ENCODE measurements at places on chromosomes 13 and 19.
A peak's percentile ranks its signal among the peaks of the same experiment; 100 is the strongest.

GRCh38 chr13:30580852-30581502 lies 36.7 kb upstream of the USPL1 start:
- DNase-seq = no peak

GRCh38 chr13:43631106-43631505 lies 155.7 kb downstream of the ENOX1 start:
- DNase-seq = no peak

DNA sequence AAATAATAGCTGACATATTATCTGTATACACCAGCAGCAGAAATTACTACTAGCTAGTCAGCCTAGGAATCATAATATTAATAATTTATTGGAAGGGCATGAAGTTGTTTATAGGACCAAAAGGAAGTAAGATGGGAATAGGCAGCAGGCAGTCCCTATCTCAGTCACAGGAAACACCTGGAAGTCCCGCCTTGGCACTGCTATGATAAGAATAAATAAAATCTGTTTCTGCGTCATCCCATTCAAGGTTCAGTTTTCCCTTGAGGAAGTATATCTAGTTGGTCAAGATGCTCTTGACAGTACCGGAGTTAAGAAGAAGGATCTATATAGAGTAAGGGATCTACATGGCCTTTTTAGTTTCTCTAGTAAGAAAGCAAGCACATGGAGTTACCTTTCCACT lies 830.8 kb downstream of the DIAPH3 start:
- DNase-seq = no peak

DNA sequence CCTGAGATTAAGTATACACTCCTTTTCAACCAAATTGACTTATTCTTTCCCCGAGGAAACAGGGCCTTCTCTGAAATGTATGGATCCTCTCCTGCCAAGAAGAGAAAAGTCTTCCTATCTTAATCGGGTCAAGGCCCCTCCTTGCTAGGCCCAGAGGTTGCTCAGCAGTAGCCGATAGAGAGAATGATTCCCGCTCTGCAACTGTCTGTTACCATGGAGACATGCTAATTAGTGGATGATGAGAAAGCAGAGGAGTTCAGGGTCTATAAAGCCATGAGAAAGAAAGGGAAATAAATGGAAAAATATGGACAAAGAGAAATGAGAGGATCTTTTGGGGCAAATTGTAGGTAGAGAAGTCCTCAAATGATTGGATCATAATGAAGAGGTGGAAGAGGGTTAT lies 103.5 kb downstream of the POU4F1 start:
- no peak for DNase-seq

DNA sequence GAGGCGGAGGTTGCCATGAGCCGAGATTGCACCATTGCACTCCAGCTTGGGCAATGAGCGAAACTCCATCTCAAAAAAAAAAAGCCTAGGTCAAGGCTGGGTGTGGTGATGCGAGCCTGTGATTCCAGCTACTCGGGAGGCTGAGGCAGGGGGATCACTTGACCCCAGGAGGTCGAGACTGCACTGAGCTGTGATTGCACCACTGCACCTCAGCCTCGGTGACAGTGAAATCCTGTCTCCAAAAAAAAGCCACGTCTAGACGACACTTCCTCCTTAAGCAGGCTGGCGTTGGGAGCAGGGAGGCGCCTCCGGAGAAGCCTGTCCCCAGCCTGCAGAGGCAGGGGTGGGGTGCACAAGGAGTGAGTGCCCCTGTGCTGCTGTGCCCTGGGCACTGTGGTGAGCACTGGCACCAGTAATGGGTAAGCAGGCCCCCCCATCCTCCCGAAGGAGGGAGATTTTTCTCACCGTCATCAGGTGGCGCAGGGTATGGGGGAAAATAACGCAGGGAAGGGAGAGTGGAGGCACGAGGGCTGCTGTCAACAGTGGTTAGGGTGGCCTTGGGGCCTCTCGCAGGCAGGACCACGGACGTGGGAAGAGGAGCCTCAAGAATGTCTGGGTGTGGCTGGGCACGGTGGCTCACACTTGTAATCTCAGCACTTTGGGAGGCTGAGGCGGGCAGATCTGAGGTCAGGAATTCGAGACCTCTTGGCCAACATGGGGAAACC lies 706 bp downstream of the P2RY11 start:
- DNase-seq = no peak

GRCh38 chr19:1370579-1371361 lies 12.9 kb upstream of the NDUFS7 start:
- DNase-seq = no peak

GRCh38 chr19:11136400-11137101 lies 19.0 kb downstream of the SPC24 start:
- DNase-seq = no peak

GRCh38 chr19:45278087-45278486 lies 27.0 kb downstream of the MARK4 start:
- DNase-seq = no peak

DNA sequence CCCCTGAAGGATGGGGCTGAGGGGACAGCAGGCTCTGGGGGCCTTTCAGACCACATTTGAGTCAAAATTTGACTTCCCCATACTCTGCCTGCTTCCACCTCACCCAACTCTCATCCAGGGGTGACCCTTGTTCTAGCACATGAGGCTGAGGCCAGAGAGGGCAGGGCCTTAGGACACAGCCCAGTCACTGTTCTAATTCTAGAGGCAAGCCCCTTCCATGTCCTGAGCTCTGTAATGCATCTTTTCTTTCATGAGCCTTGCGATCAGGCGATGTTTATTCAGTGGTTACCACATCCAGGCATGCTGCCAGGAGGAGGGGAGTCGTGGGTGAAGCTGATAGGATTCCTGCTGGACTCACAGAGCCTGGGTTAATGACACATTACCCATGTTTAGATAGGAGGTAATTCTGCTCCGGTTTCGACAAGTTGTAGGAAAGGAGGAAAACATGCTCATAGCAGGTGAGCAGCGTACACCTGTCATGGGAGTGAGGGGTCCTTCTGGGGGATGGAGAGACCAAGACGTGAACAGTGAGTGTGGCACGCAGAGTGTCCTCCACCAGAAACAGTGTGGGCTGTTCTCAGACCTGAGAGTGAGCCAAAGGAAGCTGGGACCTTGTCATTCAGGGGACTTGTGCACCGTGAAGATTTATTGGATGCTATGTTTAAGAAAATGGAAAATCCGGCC lies 9.3 kb downstream of the RPS9 start:
- DNase-seq = peak; percentile 92

GRCh38 chr13:51721496-51721895 lies 82.5 kb downstream of the DHRS12 start:
- no peak for DNase-seq

GRCh38 chr19:30671367-30671619 lies 299.1 kb downstream of the ZNF536 start:
- DNase-seq = no peak

GRCh38 chr13:112438515-112438914 lies 62.4 kb downstream of the SPACA7 start:
- DNase-seq = no peak

GRCh38 chr13:24355103-24355502 lies 45.7 kb downstream of the C1QTNF9 start:
- DNase-seq = no peak

- no peak for DNase-seq
These were observed 8.9 kb downstream of the RASL11A start for GRCh38 chr13:27279506-27279905.

- DNase-seq = no peak
These were observed 1.7 kb downstream of the MIER2 start for GRCh38 chr19:342801-343421.

DNA sequence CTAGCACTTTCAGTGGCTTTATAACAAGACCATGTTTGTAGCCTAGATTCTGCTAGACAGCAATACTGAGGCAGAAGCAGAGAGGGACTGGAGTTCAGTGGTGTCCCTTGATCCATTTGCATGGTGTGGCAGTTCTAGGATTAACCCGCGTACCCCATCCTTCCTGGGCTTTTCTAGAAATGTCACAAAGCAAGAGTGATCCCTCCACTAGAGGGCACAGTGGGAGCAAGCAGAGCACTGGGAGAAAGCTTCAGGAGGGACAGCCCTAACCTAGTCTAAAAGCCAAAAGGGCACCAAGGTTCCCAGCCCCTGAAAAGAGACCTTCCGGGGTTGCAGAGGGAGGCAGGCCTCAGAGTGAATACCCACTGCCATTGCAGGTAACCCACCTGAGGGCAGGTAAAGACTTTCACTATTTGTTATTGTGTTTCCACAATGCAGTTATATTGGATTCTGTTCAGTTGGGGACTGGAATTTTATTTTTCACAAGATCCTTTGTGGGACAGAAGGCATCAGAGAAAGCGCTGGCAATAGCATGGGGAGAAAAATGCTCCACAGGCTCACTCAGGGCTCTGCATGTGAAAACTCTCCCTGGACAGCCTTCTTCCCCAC lies 170.6 kb downstream of the FLT1 start:
- DNase-seq = no peak

- no peak for DNase-seq
These were observed 20.3 kb upstream of the TMTC4 start for GRCh38 chr13:100694722-100695508.

- no peak for DNase-seq
These were observed 128.9 kb upstream of the KLHL1 start for GRCh38 chr13:70237131-70237530.
